ENCODE measurements at places on chromosomes 7 and 10.
A peak's percentile ranks its signal among the peaks of the same experiment; 100 is the strongest.

DNA sequence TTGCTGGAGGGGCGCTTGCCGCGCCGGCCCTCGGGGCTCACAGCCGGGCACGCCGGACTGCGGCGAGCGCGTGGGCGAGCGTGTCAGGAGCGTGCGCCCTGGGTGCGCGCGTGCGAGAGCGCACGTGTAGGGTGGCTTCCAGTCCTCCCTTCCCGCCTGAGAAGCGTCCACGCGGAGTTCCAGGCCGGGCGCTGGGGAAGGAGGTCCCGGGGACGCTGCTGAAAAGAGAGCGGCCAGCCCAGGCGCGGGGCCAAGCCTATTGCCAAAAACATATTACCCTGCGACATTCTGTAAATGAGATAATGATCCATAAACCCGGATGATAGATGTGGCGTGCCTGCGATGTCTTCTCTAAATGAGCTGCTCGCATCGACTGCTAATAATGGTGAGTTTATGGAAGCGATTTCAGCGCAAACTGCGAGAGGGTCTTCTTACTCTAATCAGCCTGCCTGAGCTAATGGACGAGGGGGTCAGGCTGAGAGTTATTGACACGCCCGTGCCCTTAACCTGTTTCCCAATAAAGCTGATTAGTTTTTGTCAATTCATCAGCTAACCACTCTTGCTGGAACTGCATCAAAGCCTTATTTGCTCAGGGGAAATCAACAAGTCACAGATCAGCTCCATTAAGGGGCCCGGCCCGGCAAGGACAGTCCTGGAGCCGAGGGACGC lies 8.0 kb upstream of the MNX1 start:
- no peak overlapping the region for H3K4me3 ChIP-seq
- no peak overlapping the region for H3K27ac ChIP-seq
- peaks cover 44% of the 10 kb centered on the region for H3K27me3 ChIP-seq
- no peak for DNase-seq
- H3K36me3 ChIP-seq, result no peaks in the 10 kb centered on the region

DNA sequence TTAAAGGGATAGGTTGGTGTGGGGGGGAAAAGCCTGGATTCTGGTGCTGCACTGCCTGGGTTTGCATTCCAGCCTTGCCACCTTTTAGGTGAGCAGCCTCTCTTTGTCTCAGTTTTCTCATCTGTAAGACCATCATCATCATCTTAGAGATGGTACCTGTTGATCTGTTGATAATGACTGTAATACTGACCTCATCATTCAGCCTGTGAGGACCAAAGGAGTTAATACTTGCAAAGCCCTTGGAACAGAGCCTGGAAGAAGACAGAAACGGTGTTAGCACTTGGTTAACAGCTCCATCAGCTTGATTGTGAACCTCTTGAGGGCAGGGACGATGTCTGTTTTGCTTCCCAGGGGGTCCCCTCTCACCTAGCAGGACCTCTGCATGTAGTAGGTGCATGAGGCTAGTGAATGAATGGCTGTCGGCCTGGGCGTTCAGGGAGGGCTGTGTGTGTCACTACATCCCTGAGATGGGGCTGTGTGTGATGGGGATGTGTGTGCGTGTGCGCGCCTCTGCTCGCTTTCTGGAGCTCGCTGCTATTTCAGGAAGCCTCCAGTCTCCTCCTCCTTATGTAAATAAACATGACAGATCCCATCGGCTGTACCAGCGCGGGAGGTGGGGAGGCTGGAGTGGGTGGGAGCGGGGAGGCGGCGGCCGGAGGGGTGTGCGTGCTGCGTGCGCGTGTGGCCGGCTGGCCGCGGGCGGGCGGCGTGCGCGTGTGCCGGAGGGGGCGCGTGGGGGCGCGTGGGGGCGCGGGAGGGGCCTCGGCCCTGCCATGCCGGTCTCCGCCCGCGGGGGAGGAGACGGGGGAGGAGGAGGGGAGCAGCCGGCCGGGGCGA lies 61.2 kb downstream of the NEURL1 start:
- H3K4me3 ChIP-seq, result peak overlapping the region; percentile 46
- H3K4me1 ChIP-seq, result peaks cover 16% of the 10 kb centered on the region
- no peaks in the 10 kb centered on the region for H3K36me3 ChIP-seq

DNA sequence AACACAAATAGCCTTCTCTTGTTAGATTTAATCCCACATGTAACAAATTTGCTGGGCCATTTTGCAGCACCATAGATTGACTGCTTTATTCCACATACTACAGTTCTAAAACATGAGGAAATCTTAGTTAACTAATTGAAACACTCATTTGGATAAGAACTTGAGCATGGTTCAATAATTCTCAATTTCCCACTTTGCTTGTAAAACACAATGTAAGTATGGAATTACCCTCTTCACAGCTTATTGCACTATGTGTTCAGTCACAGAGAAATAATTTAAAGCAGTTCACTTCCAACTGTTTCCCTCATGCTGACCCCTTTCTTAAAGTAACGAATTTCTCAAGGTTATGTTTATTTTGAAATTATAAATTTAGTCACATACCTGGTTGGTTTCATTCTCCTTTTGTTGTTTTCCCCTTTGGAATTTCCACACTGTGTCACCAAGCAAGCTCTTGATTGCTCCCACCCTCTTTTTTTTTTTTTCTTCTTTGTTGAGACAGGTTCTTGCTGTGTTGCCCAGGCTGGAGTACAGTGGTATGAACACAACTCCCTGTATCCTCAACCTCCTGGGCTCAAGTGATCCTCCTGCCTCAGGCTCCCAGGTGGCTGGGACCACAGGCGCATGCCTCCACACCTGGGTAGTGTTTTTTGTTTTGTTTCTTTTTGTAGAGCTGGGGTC lies 425.4 kb downstream of the EXOC4 start:
- H3K27ac ChIP-seq, result no peak overlapping the region
- H3K4me1 ChIP-seq, result no peaks in the 10 kb centered on the region
- H3K4me3 ChIP-seq, result no peak overlapping the region
- H3K36me3 ChIP-seq, result no peaks in the 10 kb centered on the region
- no peak for DNase-seq
- no peaks in the 10 kb centered on the region for H3K27me3 ChIP-seq

DNA sequence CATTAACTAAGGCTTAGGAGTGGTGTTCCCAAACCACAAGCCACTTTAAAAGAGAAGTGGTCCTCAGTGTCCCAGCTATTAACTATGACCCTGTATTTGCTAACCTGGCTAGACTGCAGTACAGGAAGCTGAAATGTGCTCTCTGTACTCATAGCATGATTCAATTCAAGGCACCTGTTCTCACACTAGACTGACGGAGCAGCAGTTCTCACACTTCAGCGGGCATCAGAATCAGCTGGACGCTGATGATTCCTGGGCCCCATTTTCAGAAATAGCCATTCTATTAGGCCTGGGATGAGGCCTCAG lies 24.5 kb upstream of the MSRB2 start:
- no peak overlapping the region for H3K4me3 ChIP-seq
- no peak for DNase-seq
- peaks cover under 1% of the 10 kb centered on the region for H3K4me1 ChIP-seq
- no peak overlapping the region for H3K27ac ChIP-seq

- H3K27ac ChIP-seq, result no peak overlapping the region
- no peak for DNase-seq
- H3K36me3 ChIP-seq, result no peaks in the 10 kb centered on the region
- H3K4me3 ChIP-seq, result no peak overlapping the region
- no peaks in the 10 kb centered on the region for H3K27me3 ChIP-seq
- H3K4me1 ChIP-seq, result no peaks in the 10 kb centered on the region
Observed at GRCh38 chr7:12257582-12257981, 46.5 kb downstream of the TMEM106B start.

GRCh38 chr10:3009341-3009740 lies 58.0 kb upstream of the PFKP start:
- no peak overlapping the region for H3K4me3 ChIP-seq
- no peak for DNase-seq
- H3K36me3 ChIP-seq, result no peaks in the 10 kb centered on the region
- H3K27ac ChIP-seq, result no peak overlapping the region
- H3K27me3 ChIP-seq, result no peaks in the 10 kb centered on the region
